ENCODE measurements at places on chromosomes 6 and 20. TPM values are rescaled to one million over a fixed set of nuclear protein-coding genes. Genes with fewer than 3 reads are reported as not detected.

Gene ARMH2
- total RNA-seq, result not detected

Gene CAGE1
- 0.03 TPM for total RNA-seq

Gene CST7
- total RNA-seq, result 1.0 TPM

Gene WFDC11
- not detected for total RNA-seq

Gene TXNDC5
- 359 TPM for total RNA-seq

Gene ECHDC1
- 43.6 TPM for total RNA-seq

Gene HDGFL1
- not detected for total RNA-seq

Gene FOXO3
- total RNA-seq, result 11.5 TPM

Gene CPNE5
- 1.3 TPM for total RNA-seq

Gene FOXS1
- total RNA-seq, result 0.17 TPM

Gene CLDN20
- total RNA-seq, result not detected

Gene REM1
- total RNA-seq, result not detected

Gene PDE7B
- 1.3 TPM for total RNA-seq

Gene NKAIN2
- total RNA-seq, result not detected

Gene RPP21
- 116 TPM for total RNA-seq

Gene EYA2
- not detected for total RNA-seq

Gene PAX1
- not detected for total RNA-seq

Gene NRSN2
- total RNA-seq, result 18.8 TPM

Gene BPIFB3
- total RNA-seq, result not detected

Gene TRIM10
- total RNA-seq, result not detected

Gene FLOT1
- total RNA-seq, result 73.8 TPM

Gene TP53TG5
- not detected for total RNA-seq

Gene SIRT5
- total RNA-seq, result 9.0 TPM

Gene PAK5
- not detected for total RNA-seq

Gene DLL1
- total RNA-seq, result 1.4 TPM

Gene LHFPL5
- not detected for total RNA-seq

Gene BPIFA1
- total RNA-seq, result not detected

Gene FLRT3
- total RNA-seq, result 4.0 TPM

Gene NHLRC1
- total RNA-seq, result 0.31 TPM

Gene GZF1
- 11.4 TPM for total RNA-seq

Gene APCDD1L
- total RNA-seq, result 0.27 TPM

Gene RFX6
- total RNA-seq, result not detected

Gene BCAS1
- 0.07 TPM for total RNA-seq

Gene GJA1
- total RNA-seq, result not detected

Gene CALHM5
- 1.0 TPM for total RNA-seq

Gene NKX2-4
- total RNA-seq, result 3.1 TPM

Gene PPP1R14C
- 0.80 TPM for total RNA-seq

Gene OOEP
- not detected for total RNA-seq

Gene RGS17
- total RNA-seq, result 9.0 TPM

Gene CD109
- total RNA-seq, result 19.0 TPM

Gene MYBL2
- 29.7 TPM for total RNA-seq
